CD4-positive, CD25-positive, alpha-beta regulatory T cell (primary cell): ENCODE measurements at places on chromosomes 7 and 10. TPM values are rescaled to one million over a fixed set of nuclear protein-coding genes. Genes with fewer than 3 reads are reported as not detected.

DNA sequence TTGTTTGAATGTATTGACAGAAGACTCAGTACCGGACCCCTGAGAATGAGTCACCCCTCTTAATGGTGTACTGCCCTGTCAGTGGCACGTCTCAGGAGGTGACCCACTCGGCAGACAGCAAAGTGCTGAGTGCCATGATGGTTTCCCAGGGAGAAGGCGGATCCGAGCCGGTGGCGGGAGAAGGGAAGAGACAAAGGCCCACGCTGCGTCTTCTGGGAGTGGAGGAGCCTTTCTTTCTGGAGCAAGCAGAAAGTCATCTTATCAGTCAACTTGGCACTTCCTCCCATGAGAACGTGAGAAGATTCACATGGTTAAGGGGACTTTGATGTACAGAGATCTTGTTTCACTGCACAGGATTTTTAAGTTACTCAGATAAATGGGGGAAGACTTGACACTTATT, 14.6 kb upstream of the PPP2R2D start:
- DNase-seq: no peak

GRCh38 chr7:106317971-106318370, 33.2 kb upstream of the NAMPT start:
- no peak for DNase-seq

DNA sequence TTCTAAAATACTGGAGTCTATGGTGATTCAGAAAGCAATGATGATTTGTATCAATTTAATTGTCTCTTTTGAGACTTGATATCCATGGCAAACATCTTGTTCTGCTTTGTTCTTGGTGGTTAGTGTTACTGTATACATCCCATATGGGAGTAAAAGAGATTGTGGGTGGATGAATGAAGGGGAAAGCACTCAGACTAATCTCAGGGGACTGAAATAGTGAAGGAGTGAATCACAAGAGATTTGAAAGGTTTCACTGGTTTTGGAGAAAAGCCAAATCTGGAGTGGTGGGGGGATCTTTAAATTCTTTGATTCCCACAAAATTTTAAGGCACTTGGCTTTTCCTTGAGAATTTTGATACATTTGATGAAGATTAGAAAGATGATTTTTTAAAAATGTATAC, 369.4 kb downstream of the INHBA start:
- no peak for DNase-seq

- no peak for DNase-seq
Measured at GRCh38 chr7:29247963-29248236, 53.3 kb downstream of the CHN2 start.

GRCh38 chr7:5677538-5678294, 103.7 kb downstream of the RNF216 start:
- no peak for DNase-seq

Gene EGFR
- not detected for polyA plus RNA-seq

DNA sequence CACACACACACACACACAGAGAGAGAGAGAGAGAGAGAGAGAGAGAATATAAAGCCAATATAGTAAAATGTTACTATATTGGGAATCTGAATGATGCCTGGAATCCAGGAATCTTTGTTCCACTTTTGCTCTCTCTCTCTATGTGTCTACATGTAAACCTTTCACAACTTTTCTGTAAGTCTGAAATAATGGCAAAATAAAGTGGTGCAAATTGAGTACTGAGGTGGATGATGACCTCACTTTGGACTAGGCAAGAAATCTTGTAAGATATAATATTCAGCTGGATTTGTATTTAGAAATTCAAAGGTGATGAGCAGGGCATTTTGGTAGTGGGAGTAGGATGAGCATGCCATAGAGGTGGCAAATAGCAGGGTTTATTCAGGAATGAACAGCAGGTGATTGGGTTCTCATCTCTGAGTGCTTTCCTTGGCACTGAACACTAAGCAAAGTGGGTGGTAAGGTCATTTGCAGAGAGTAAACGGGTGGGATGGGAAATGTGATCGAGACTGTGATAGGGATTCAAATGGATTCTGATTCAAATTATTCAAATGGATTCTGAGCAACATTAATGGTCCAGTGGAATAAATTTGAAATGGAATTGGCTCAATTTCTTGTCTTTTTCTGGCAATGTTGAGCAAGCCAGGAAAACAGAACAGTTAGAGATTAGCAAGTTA, 9.7 kb upstream of the ANLN start:
- DNase-seq: no peak

GRCh38 chr7:44110719-44111635, 6.8 kb downstream of the AEBP1 start:
- no peak for DNase-seq

Gene MMP21
- polyA plus RNA-seq: 0.14 TPM

Gene OPN1SW
- polyA plus RNA-seq: not detected

DNA sequence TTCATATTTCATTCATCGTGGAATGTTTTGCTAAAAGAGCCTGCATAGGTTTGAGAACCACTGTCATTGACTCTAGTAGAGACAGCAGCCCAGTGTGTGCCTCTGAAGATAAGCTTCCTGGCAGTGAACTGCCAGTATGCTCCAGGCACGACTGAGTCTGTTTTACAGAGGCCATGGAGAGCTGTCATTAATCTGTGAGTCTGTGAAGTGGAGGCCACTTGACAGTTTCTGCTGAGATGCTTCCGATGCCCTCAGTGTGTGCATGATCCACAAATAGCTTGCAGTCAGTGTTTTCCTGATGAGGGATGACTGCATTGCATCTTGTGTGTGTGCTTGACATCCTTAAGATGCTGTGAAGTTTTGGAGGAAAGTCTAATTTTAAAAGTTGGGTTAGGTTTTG, 162.2 kb downstream of the PFKFB3 start:
- no peak for DNase-seq

DNA sequence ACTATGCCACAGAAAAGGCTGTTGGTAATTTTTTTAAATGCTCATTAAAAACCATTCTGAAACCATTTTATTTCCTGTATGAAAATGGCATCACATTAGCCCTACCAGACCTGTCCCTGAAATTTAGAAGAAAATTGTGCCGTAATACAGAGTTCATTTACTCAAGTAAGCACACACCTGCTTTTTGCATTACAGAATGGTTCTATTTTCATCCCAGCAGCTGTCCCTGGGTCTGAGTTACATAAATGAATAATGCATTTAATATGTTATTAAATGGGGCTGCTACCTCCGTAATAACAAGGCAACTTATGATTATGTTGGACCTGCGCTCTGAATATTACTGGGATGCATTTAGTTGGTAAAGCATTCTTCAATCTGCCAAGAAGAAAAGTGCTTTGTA, 508.9 kb downstream of the SORCS1 start:
- no peak for DNase-seq

Gene OR2A42
- polyA plus RNA-seq: 0.14 TPM

DNA sequence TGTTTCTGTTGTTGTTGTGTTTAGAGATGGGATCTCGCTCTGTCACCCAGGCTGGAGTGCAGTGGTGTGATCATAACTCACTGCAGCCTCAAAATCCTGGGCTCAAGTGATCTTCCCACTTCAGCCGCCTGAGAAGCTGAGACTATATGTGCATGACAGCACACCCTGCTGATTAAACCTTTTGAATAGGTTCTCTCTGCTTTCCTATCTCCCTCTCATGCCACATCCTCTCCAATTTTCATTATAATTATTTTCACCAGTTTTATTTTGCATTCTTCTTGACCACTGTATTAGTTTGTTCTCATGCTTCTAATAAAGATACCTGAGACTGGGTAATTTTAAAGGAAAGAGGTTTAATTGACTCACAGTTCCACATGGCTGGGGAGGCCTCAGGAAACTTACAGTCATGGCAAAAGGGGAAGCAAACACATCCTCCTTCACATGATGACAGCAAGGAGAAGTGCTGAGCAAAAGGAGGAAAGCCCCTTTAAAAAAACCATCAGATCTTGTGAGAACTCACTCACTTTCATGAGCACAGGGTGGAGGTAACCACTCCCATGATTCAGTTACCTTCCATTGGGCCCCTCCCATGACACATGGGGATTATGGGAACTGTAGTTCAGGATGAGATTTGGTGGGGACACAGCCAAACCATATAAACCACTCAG, 12.9 kb downstream of the AGK start:
- DNase-seq: no peak

DNA sequence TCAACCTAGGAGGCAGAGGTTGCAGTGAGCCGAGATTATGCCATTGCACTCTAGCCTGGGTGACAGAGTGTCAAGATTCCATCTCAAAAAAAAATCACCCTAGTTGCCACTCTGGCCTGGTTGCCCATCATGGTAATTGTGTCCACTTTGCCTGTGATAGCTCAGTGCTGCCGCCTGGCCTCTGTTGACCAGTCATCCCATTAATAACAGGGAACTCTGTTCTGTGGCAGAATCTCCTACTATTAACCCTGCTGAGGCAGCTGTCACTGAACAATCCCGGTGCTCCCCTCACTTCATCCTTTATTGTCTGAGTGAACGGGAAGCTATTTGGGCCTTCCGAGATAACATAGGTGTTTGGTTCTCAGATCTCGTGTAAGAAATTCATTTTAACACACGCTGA, 14.6 kb downstream of the ZNF3 start:
- DNase-seq: no peak

Gene GRM3
- not detected for polyA plus RNA-seq

GRCh38 chr7:50679218-50680007, 103.3 kb downstream of the GRB10 start:
- DNase-seq: no peak

- DNase-seq: no peak
Measured at GRCh38 chr10:91709394-91709798, 76.5 kb upstream of the PPP1R3C start.

GRCh38 chr10:122112625-122113160, 123.7 kb downstream of the TACC2 start:
- no peak for DNase-seq

Gene ELN
- not detected for polyA plus RNA-seq

- no peak for DNase-seq
Measured at GRCh38 chr7:13615679-13616078, 373.8 kb downstream of the ETV1 start.
